ENCODE measurements at places on chromosomes 3 and 15.

DNA sequence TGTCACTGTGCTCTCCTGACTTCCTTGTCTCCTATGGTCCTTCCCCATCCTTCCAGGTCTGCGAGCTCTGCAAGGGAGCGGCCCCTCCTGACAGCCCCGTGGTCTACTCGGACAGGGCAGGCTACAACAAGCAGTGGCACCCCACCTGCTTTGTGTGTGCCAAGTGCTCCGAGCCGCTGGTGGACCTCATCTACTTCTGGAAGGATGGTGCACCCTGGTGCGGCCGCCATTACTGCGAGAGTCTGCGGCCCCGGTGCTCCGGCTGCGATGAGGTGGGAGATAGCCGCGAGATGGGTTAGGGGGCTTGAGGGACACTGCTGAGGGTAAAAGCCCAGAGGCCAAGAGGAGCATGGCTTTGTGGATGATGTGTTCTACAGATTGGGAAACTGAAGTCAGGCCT is 63.8 kb downstream of the LMCD1 start:
- DNase-seq, result no peak

DNA sequence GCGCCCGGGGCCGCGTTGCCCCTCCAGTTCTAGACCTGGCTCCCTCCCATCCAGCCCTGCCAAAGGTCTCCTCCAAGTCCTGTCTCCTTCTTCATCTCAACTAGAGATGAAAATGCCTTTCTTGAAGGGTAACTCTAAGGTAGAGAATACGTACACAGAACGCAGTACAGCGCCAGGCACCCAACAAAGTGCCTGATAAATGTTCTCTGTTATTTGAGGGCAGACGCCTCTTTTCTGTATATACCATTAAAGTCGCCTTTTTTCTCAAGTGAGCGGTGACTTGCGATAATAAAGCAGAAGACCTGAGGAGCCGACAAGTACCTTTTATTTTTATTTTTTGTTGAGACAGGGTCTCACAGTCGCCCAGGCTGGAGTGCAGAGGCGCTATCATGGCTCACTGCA is 809 bp downstream of the CRTAP start:
- DNase-seq, result no peak

DNA sequence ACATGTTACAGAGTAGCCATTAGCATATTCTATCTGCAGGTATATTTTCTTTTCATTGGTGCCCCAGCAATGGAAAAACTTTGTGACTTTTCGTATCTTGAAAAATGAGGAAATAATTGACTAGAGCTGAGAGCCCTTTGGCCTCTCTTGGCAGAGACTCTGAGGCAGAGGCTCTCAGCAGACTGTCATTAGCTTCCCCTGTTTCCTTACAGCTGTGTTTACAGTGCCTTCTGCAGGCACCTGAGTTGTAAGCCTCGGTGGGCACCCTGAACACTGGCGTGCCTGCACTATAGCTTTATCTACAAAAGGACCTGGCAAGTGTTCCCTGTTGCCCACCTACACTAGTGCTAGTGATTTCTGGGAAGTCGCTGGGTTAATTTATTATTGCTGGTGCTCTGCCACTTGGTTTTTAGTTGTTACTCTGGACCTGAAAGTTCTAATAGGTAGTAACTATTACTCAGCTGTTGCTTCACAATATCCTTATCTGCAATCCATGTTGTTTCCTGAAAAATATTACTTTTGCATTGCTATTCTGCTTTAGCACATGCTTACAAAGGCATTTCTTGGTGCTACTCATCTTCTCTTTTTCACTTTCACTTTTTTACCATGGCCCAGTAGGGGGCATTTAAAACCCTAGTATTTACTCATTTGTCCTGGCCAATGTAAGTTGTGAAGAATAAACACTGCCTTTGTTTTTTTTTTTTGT is 7.8 kb upstream of the GPR171 start:
- peak; percentile 60 for DNase-seq

- DNase-seq, result peak; percentile 19
These were observed 298.4 kb downstream of the KCNH8 start for GRCh38 chr3:19446687-19447086.

- DNase-seq, result no peak
These were observed 14.4 kb upstream of the TMC3 start for GRCh38 chr15:81388436-81388770.

GRCh38 chr3:48429317-48429959 is 448 bp downstream of the PLXNB1 start:
- peak; percentile 47 for DNase-seq

DNA sequence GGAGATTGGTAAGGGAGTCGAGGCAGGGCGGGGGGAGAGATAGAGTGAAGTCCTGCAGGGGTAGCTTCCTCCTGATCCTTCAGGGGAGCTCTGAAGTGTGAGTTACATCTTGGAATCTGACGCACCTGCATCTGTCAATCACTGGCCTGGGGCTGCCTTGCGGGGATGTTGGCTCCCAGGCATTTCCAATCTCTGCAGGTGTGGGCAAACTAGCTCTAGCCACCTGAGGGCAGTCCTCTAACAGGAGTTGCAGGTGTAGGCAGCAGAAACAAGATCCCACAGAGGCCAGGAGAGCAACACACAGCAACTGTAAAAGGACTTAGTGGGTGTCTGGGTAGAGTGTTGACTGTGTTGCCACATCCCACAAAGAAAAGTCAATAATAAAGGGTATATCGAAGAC is 63.6 kb downstream of the ZNF621 start:
- no peak for DNase-seq

GRCh38 chr15:56699743-56700142 is 33.6 kb downstream of the ZNF280D start:
- no peak for DNase-seq

DNA sequence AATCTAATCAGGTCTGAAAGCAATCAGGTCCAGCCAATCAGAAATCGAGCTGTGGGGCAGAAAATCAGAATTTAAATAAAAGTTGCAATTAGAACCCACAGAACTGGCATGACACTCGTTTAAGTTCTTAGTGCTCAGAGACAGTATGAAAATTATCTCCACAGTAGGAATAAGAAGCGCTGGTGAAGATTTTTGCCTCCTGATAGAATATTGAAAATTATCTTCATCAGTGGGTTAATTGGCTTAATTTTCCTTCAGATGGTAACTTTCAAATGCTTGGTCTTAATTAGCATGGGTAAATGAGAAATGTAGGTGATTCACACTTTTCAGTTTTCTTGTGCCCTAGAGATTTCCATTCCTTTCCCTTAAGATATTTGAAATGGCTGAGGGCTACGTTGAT is 109.1 kb upstream of the MDFIC2 start:
- no peak for DNase-seq

DNA sequence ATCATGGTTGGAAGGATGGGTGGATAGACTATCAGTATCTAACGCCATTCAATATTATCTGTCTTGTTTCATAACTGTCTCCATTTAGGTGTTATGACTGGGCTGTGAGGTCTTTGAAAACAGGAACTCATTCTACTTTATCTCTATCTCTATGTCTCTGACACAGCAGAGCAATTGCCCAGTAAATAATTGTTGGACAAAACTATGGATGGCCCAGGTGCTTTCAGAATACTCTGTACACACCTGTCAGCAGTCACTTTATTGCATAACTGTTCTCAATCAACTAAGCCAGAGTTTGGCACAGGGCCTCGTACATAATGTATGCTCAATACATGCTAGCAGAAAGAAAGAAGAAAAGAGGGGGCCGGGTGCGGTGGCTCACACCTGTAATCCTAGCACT is 210.3 kb downstream of the OPA1 start:
- no peak for DNase-seq

DNA sequence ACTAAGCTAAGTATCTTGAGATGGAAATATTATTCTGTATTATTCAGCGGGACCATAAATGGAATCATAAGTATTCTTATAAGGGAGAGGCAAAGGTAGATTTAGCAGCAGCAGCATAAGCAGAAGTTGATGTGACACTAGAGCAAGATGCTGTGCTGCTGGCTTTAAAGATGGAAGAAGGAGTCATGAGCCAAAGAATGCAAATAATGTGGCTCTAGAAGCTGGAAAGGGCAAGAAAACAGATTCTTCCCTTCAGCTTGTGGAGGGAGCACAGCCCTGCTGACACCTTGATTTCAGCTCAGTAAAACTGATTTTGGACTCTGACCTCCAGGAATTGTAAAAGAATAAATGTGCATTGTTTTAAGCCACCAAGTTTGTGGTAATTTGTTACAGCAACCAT is 144.2 kb upstream of the ANKRD28 start:
- DNase-seq, result no peak
